ENCODE measurements at places on chromosomes 16 and 17.

DNA sequence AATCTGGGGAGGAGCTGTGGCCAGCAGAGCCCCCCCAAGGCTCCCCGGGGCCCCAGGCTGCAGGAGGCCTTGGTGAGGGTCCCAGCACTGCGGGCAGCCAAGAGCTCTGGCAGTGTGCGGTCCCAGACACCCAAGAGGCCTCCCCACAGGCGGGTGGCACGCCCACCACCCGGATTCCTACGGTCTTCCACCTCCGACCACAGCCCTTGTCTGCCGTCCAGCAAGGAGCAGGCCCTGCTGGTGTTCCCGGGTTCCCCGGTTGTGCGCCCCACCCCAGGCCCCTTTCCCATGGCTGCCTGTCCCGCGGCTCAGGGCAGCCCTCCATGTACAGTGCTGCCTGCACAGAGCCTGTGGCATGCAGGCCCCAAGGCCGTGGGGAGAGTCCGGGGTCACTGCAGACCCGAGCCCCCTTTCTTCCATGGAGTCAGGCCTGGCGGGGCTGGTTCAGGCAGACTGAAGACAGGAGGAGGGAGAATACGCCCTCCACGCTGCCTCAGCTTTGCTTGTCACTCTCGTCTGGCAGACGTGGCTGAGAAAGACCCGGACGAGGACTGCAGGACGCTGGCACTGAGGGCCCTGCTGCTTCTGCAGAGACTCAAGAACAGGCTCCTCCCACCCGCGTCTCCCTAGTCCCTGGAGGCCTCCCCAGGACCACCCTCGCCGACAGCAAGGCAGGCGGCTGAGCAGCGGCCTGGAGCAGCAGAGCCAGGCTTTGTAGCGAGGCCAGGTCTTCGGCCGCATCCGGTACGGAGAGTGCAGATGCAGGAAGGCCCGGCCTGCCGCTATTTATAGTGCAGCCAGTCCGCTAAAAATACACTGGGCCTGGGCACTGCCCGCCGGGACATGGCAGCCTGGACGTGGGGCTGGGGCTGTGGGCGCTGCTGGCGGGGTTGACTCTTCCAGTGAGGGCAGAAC is 16.4 kb downstream of the TELO2 start:
- ATAC-seq = no peak

DNA sequence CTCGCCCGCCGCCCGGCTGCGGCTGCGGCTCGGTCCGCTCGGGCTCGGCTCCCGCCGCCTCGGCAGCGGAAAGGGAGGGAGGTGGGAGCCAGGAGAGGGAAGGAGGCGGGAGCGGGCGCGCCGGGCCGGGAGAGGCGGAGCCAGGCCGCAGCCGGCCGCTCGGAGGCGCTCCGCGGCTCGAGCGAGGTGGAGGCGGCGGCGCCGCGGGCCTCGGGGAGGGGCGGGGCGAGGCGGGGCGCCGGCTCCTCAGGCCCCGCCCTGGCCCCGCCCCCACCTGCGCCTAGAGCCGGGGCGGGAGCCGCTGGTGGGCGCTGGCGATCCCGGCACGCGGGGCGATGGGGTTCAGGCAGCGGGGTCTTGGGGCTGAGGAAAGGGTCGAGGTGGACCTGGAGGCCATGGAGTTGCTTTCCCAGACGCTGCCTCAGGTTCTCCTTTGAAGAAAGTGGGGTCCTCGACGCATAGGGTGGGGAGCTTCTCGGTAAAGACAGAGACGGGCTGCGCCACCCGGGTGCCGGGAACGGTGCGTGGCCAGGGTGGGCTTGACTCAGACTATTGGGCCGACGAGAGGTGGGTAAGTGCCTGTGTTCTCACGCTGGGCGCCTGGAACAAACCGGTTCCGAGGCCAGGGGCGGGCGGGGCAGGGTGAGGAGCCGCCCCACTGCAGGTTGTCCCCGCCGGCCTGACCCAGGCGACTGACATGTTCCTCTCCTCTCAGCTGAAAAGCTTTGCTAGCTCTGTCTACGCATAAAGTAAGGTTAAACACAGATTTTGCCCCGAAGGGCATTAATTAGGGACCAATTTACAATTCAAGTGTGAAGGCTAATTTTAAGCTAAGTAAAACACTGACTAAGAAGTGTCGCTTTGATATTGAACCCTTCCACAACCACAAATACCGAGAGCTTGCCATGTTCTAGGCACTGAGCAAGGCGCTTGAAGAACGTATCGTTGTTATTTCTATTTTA is at the start of gene CMTM4:
CMTM4 (minus strand) TSS at position 75 of the 962 bp plus-strand sequence. CDS start 218 bp downstream, outside the sequence.
- peak; percentile 97 for ATAC-seq

- ATAC-seq = no peak
Measured at GRCh38 chr17:7056386-7056785, 12.5 kb upstream of the SLC16A11 start.

- ATAC-seq = peak; percentile 67
Measured at GRCh38 chr16:75065149-75065505, 51.5 kb downstream of the LDHD start.

DNA sequence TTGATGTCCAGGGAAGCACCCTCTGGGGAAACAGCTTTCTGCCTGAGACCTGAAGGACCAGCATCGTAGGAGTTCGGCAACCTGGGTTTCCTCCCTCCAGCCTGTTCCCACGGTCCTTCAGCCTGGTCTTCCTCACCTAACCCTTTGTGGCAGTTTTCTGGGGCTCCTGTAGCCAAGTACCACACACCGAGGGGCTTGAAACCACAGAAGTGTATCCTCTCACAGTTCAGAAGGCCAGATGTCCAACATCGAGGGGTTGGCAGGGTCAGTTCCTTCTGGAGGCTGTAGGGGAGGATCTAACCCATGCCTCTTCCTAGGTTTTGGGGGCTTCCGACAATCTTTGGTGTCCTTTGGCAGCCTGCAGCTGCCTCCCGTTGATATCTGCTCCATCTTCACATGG is 381.0 kb upstream of the TNRC6C start:
- ATAC-seq = no peak

- ATAC-seq = no peak
Measured at GRCh38 chr16:55915096-55915827, 40.1 kb upstream of the CES5A start.

GRCh38 chr17:42214156-42214555 is 19.9 kb upstream of the GHDC start:
- no peak for ATAC-seq

- ATAC-seq = no peak
Measured at GRCh38 chr16:47815655-47816054, 340.1 kb downstream of the ABCC12 start.

DNA sequence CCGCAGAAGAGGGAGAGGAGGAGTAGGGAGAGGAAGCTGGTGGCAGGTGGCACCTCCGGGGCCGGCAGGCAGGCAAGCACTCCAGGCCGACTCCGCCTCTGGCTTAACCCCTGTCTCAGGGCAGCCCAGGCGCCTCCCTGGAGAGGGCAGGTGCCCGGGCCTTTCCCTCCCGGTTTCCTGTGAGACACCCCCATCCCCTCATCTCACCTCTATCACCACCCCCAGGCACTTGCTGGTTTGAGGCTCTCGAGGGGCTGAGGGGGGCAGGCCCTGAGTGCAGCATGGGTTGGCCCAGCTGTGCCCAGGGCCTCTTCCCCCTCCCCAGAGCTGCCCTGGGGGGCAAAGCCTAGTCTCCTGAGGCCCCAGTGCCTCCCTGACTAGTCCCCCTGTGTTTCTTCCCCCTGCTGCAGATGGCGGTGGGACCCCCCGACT is 6.0 kb downstream of the DOC2A start:
- ATAC-seq = no peak

GRCh38 chr17:31309556-31309955 is 4.3 kb downstream of the EVI2B start:
- no peak for ATAC-seq

DNA sequence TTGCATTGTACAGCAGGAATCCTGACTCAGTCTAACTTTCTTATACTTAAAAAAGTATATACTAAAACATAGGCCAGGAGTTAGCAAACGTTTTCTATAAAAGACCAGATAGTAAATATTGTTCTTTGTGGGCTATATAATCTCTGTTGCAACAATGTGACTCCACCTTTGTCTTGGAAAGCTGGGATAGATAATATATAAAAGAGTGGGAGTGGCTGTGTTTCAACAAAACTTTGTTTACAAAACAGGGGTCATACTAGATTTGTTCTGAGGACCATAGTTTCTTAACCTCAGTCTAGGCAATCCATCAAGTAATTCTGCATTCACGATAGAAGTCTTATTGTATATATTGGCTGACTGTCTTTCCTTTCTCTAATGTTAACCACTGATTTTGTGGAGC is 9.0 kb upstream of the TBC1D3B start:
- ATAC-seq = no peak

DNA sequence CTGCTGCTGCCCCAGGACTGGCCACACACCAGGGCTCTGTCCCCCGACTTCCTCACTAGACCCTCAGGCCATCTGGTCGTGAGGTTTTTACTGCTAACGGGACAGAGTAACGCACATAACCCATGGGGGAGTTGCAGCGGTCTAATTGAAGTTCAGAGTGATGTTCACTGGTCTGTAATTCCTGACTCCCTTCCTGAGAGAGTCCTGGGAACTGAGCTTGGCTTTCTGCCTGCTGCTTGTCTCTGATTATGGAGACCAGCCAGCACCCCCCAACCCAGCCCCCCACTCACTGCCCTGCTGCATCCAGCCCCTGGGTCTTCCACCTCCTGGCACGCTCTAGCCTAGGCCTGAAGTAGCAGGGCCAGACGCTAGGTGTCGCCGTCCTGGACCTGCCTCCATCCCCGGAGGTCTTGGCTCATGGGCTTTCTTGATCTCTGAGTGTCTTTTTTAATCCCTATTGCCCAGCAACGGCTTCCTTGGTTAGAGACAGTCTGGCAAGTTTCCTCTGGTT is 192.9 kb downstream of the CCDC182 start:
- ATAC-seq = no peak

GRCh38 chr17:61388561-61389356 is 10.9 kb upstream of the TBX2 start:
- ATAC-seq = no peak

GRCh38 chr16:64321066-64321465 is 800.8 kb downstream of the CDH11 start:
- ATAC-seq = no peak

DNA sequence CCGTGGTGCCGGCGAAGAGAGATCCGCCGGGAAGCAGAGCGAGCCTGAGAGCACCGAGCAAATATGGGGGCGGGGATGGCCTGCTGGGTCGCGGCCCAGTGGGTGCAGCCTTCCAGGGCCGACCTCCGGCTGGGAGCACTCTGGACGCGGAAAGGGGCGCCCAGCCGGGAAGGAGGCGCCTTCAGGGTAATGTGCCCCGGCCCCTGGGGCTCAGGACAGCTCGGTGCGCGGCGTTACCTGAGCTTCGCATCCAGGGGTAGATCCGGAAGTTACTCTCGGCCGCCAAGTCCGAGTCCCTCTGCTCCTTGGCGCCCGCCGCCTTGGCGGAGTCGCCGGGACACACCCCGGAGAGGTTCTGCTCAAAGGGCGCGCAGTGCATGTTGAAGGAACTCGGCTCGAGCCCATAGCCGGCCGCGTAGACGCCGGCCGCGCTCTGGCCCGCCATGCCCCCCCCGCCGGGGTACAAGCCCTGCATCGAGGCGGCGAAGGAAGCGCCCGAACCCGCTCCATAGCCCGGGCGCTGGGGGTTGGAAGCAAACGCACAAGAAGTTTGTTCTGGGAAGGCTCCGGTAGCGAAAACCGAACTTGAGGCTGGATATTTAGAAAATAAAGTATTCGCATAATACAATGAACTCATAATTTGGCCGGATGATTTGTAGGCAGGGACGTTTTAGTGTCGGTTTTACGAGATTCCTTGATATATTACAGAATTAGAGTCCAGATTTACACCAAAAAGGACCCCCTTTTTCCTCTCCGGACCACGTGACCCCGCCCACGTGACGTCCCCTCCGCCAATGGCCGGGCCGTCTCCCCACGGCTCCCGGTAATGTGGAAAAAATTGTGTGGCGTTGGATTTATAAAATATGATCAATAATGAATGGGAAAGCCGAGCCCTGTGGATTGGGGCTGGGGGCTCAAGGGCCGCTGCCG is at the start of gene HOXB7:
HOXB7 (minus strand) TSS at position 736 of the 930 bp plus-strand sequence; CDS start at position 637, 99 bp downstream.
- ATAC-seq = peak; percentile 65

GRCh38 chr17:9944704-9945103 is 39.6 kb upstream of the RCVRN start:
- no peak for ATAC-seq

DNA sequence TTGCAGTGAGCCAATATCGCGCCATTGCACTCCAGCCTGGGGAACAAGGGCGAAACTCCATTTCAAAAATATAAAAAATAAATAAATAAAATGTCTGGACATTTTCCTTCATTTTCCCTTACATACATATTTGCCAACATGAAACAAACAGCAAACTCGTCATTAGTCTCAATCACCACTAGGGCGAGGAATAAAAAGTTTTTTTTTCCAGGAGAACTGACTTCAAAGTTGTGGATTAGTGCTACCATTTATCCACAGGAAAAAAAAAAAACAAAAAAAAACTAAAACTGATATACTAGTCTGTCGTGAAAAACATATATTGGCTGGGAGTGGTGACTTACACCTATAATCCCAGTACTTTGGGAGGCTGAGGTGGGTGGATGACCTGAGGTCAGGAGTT is 77.0 kb upstream of the MTMR4 start:
- ATAC-seq = no peak

DNA sequence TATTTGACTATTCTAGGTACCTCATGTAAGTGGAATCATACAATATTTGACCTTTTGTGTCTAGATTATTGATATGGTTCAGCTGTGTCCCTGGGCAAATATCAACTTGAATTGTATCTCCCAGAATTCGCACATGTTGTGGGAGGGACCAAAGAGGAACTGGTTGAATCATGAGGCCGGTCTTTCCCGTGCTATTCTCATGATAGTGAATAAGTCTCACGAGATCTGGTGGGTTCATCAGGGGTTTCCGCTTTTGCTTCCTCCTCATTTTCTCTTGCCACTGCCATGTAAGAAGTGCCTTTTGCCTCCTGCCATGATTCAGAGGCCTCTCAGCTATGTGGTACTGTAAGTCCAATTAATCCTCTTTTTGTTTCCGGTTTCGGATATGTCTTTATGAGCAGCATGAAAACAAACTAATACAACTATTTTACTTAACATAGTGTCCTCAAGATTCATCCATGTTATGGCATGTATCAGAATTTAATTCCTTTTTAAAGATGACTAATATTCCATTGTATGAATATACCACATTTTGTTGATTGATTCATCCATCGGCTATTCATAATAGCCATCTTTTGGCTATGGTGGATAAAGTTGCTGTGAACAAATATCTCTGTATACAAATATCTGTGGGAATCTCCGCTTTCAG is 129.1 kb downstream of the FTO start:
- no peak for ATAC-seq

DNA sequence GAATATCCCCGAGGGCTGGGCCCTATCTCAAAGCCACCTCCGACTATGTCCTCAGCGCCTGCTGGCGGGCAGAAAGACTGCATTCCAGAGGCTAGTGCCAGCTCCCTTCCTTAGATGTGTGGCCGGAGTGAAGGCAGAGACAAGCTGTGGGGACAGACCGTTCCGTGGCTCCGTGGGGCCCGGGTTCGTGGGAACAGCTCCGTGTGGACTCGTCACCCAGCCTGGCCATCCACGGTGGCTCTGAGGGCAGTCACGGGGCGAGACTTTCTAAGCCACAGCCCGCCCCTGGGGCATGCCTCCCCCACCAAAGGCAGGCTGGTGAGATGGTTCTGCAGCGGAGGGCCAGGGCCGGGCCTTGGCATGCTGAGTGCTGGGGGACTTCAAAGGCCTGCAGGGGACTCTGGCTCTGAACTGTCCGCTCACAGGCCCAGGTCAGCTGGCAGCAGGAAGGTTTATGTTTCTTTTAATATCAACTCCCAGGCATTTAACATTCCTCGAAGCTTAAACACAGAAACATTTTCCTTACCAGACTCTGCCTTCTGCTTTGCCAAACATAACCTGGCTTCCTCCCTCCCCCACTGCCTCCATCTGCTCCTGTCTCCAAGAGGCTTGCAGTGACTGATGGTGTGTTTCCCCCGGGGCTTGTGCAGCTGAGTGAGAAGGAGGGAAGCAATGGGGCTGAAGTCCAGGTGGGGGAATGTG is 50.4 kb downstream of the TIMM22 start:
- no peak for ATAC-seq
